ENCODE measurements at places on chromosomes 13 and 19.

DNA sequence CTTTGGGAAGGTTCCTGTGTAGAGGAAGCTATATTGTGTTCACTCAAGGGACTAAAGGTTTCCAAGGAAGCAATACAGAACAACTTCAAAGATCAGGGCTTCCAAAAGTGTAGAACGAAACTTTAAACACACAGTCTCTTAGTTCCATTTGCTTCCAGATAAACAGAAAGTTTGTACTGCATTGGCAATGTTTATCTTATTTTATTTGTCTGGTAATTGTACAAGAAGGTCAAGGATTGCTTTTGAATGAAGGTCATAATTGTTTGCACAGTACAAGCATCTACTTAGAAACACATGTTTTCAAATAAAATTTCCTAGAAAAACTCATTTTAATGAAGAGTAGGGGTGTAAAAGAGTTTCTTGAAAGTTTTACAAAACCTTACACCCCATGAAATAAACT, 712.7 kb upstream of the SGCG start:
- no peak for DNase-seq

DNA sequence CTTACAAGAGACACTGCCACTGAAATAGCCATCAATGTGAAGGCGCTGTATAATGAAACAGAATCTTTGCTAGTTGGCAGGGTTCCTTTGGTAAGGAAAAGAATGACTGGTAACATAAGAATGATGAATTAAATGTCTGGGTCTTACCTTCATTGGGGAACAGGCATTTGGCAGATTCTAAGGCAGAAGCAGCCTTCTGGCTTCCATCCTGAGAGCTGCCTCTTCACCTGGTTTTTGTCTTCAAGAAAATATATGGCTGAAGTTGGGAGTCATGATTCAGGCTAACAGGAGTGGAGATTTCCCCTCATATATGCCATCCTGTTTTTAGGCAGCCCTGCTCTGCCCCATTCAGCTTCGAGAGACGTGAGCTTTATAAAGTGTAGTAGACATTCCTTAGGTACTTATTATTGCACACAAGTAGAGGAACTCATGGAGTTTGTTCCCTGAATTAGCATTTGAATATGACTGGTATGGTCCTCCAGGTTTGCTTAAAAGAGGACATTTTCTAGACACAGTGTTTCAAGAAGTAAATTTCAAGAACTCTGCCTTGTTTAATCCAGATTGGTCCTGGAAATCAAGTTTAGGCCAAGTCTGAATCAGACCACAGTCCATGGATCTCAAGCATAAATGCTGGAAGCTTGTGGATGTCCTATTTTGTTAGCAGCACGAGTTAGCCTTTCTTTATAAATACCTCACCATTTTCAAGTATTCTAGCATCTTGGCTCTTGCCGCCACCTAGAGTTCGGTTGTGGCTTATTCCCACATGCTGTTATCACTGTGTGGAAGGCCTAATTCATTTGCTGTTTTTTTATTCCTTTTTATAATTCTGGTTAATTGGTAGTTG, 56.2 kb upstream of the AKAP11 start:
- peak; percentile 34 for DNase-seq

DNA sequence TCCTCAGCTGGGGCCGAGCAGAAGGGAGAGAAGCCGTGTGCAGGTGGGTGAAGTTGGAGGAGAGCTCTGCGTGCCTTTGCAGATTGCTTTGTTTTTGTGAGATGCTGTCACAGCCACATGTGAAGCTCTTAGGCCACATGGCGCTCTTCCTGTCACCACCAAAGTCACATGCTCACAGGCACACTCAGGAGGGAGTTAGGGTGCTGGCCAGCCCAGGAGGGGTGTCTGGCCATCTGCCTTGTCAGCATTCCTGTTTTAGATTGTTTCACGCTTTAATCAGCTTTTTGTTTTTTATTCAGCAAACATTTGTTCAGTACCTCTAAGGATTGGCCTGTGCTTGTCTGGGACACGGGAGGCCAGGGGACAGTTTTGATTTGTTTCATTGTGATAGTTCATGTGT, 21.9 kb downstream of the GPATCH1 start:
- DNase-seq: no peak

GRCh38 chr13:42173789-42174343, 98.1 kb upstream of the AKAP11 start:
- no peak for DNase-seq

- no peak for DNase-seq
These were observed 645 bp downstream of the GRIN3B start for GRCh38 chr19:1000591-1001537.

GRCh38 chr13:107835339-107836018, 379.9 kb downstream of the LIG4 start:
- DNase-seq: no peak

DNA sequence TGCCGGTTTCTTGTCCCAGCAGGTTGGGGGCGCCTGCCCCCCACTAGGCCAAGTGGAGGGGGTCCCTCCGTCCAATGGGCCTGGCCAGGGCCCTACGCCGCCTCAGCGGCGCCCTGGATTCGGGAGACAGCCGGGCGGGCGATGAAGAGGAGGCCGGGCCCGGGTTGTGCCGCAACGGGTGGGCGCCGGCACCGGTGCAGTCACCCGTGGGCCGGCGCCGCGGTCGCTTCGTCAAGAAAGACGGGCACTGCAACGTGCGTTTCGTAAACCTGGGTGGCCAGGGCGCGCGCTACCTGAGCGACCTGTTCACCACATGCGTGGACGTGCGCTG, 6.2 kb downstream of the KCNJ14 start:
- no peak for DNase-seq

GRCh38 chr13:26186995-26187394, 35.1 kb downstream of the RNF6 start:
- DNase-seq: no peak

DNA sequence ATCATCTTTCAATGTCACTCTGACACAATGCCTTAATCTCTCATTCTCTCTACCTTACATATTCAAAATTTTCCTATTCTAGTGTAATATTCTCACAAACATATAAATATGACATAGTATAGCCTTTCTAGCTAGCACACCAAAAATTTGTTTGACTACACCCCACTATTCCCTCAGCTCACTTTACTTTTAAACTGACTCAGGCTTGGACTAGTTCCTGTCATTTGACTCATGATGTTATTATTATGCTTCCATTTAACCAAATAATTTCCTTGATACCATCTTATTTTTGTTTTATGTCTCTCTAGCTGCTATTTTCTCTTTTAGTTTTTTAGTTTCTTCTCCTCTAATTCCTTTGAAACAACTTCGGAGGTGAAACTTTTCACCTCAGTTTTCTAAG, 1745.6 kb upstream of the PCDH20 start:
- no peak for DNase-seq

DNA sequence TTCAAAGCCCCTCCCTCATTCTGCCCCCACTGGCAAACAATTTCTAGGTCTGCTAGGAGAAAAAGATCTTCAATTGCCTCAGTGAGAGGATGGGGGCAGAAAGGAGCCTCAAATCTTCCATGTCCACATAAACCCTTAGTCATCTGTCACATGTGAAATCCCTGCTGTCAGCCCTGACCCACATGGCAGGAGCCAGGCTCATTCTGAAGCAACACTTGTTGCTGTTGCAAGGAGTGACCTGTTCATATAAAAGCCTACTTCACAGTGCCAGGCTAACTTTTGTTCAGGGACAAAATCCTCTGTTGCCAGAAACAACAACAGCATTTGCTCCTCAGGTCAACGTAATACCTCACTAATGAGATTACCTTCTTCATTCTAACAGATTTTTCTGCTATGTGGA, 70.5 kb downstream of the IRS2 start:
- DNase-seq: no peak

GRCh38 chr19:18000480-18000914, 7.5 kb upstream of the ARRDC2 start:
- no peak for DNase-seq

DNA sequence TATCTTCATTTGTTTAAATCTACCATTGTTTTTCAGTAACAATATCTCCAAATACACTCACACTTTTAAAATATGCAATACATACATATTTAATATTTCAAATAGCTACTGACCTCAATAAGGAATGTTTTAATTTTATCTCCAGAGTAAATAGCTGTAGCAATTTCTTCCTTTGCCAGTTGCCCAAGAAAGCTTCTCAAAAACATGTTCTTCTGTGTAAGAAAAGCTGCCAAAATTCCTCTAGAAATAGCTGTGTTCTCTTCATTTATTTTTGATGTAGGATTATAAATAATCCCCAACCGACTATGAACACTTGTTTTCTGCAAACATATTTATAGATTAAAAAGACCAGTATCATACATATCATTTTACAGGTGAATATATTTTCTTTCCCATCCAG, 150.5 kb downstream of the UGGT2 start:
- no peak for DNase-seq

DNA sequence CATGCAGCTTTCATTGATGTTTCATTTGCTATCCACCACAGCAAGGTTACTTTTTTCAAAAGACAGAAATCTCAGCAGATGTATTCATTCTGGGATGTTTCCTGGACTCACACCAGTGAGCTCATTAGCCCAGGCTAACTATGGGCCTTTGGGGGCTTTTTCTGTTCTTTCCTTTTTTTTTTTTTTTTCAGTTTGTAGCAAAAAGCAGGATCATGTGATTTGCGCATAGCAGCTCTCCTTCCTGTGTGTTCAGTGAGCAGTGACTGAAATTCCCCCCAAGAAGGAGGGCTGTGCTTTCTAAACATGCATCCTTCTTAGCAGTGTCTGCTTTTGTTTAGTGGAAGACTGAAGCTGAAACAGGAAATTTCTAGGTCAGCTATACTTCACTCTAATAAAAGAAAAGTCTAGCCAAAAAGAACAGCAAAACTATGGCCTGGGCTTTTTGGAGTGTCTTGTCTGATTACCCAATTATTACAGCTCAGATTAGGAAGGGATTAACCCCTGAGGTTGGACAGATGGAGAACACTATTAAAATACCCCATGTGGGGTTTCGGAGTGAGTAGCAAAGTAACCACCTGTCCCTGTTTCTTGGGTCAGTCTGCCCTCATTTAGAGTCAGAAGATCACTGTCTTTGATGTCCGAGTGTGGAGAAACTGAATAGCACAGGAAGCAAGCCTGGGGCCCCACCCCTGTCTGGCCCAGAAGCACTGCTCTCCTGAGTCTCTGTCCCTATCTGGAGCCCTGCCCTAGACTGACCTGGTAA, 8.9 kb upstream of the AMER2 start:
- DNase-seq: no peak

GRCh38 chr13:42041684-42042035, 6.8 kb upstream of the DGKH start:
- no peak for DNase-seq

DNA sequence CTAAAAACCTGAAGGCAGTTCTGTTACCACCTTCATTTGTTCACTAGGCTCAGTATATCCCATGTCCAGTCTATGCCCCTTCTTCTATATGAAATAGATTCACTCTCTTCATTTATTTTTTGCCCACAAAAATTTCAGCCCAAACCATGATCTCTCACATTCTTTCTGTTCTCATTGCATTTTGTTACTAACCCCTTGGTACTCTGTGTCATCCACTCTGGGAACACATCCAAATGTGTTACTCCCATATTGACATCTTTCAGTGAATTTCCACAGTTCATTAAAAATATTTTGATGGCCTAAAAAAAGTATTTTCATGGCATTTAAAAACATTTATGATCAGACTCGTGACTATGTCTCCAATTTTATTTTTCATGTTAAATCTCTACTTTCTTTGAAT, 378.9 kb downstream of the SLITRK1 start:
- no peak for DNase-seq

DNA sequence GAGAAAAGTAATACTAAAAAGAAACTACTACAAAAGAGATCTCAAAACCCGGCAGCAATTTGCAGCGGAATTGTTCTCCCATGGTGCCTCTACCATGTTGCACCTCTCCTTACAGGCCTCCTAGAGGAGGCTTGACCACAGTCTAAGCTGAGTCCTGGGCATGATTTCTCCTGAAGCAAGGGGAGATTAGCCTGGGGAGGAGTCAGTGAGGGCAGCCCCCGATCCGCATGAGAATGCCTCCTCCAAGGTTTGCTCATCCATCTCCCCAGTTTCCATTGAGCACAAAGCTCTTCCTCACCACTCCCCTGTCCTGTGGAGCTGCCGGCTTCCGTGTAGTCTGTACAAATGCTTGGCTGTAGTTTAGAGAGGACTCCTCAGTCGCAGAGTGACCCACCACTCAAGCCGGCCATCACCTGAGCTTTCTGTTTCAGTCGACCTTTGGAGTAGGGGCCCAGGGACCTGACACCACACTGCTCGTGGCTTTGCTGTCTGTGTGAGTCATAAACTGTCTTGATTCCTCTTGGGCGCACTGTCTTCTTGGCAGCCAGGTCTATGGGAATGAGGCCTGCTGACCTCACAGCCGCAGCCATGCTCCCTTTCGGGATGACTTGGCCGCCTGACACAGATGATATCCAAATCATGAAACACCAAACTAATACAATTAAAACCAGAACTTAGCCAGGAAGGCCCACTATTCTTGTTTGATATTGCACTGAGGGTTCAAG, 72.3 kb downstream of the C1QTNF9 start:
- no peak for DNase-seq

DNA sequence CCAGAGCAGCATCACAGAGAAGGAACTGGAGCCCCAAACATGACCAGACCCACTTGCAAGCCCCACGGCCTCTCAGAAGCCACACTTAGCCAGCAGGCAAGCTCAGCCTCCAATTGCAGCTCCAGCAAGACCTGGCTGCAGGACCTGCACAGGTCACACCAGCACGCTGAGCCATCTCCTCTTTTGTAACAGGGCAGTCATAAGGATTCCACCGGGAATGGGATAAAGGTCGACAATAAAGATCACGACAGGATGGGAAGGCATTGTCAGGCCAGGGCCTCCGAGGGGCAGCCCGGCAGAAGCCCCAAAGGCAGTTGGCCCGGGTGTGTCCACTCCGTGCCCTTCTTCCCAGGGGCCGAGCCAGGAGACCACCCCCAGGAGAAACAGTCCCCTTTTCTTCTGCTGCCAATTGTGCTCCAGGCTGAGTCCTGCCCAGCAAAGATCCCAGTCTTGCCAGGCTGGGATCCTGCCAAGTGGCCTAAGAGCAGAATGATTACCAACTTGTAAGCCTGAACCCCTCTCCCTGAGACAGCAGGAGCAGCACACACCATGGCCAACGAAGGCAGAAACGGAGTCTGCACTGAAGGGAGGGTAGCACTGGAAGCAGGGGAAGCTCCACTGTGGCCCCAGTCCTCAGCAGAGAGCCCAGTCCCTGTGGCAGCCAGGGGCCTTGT, 12.5 kb downstream of the PEPD start:
- no peak for DNase-seq

- DNase-seq: no peak
These were observed 9.0 kb downstream of the F2RL3 start for GRCh38 chr19:16897856-16898161.

GRCh38 chr19:11444059-11444458, 8.6 kb downstream of the PRKCSH start:
- DNase-seq: no peak

All from NCI-H1694 (cell line).